ENCODE measurements at places on chromosomes 4 and X.

GRCh38 chrX:109854096-109854495, 121.0 kb upstream of the ACSL4 start:
- no peak for DNase-seq

- no peak for DNase-seq
Observed at GRCh38 chrX:153794897-153795816, 689 bp downstream of the SSR4 start.

DNA sequence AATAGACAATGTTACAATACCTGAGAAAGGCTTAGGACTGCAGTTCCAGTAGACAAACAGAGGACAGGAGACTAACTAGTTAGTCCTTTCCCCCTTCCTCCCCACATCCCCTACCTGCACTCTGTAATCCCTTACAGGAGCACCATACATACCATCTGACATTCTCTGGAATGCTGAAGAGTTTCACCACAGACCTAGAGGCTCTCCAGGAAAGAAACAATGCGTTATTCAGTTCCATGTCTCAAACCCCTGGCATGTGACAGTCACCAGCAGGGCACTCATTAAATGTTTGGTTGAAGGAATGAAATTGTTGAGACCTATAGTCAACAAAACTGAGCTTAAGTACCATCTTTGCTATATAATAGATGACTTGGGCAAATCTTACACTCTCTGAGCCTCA, 100.2 kb upstream of the USP38 start:
- DNase-seq: no peak

GRCh38 chr4:38101563-38101962, 141.4 kb downstream of the PTTG2 start:
- no peak for DNase-seq

DNA sequence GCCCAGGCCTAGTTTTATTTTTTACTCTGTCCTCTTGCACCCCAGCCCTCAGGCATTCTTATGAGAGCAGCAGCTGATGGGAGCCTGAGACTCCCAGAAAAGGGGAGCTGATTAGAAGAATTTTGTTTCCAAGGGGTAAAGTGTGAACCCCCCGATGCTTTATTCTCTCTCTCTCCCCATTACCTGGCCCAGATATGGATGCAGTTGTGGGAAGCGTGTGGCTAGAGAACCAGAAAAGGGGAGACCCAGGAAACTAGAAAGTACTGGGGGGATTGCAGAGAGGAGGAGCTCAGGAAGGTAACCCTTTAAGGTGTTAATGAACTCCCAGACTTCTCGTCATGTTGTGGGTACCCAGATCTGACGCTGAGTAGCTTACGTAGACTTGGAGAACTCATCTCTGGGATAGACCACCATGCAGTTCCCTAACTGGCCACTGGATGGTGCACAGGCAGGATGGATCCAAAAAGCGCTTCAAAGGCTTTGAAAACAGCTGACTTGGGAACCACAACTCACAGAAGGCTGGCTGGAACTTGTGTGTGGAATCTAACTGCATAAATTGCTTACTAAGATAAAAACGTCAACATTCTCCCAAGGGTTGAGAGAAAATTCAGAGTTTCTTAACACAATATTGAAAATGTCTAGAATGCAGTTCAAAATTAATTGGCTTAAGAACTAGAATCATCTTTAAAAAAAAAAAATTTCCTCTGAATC, 64.7 kb downstream of the TBC1D14 start:
- peak; percentile 44 for DNase-seq
